ENCODE measurements at places on chromosomes 1 and 21.
A peak's percentile ranks its signal among the peaks of the same experiment; 100 is the strongest.

DNA sequence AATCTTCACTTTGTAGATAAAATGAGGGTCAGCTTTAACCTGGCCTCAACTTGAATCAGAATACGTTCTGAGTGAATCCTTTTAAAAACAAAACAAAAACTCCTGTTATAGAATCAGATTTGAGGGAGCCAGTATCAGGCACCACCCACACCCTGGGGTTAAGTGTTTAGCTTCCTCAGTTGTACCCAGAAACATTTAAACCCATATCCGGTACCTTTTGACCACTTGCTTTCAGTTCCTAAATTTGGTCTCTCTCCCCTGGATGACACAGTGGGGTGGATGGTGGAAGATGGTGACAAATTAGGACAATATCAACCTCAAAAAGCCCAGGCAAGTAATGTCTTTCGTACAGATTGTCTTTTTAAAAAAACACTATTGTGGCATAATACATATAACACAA lies 10.4 kb downstream of the KLHDC7A start:
- DNase-seq, result no peak

DNA sequence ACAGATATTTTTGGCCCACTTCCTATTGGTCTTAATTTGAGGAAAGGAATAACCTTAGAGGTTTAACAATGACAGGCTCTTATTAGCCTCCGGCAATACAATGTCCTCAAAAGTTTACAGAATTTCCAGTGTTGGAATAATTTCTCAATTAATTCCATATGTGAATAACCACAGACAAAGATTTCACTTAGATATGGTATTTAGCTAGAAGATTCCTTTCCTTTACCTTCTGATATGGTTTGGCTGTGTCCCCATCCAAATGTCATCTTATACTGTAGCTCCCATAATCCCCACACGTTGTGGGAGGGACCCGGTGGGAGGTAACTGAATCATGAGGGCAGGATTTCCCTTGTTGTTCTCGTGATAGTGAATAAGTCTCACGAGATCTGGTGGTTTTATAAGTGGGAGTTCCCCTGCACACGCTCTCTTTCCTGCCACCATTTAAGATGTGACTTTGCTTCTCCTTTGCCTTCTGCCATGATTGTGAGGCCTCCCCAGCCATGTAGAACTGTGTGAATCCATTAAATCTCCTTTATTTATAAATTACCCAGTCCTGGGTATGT lies 54.9 kb upstream of the RGS7 start:
- DNase-seq, result no peak

DNA sequence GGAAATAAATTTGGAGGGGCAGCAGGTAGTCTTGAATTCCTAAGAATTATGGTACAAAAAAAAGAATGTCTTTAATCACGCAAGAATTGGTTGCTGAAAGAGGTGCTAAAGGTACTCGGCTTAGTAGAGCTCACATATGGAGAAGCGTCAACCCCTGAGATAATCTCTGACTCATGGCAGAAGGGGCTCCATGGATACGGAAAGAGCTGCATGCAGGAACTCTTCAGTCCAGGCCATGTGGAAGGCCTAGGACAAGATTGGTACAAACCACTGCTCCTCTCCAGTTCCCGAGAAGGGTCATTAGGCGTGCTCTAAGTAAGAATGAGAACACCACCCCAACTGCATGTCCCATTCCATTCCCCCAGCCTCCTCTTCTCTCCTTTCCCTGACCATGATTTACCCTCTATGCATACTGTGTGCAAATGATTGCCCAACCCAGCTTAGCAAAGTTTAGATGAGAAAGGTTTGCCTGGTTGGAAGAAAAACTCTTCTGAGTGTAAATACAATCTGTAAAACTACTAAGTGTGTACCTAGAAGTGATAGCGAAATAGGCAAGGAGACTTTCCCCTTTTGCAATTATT lies 10.9 kb downstream of the GJA8 start:
- no peak for DNase-seq

DNA sequence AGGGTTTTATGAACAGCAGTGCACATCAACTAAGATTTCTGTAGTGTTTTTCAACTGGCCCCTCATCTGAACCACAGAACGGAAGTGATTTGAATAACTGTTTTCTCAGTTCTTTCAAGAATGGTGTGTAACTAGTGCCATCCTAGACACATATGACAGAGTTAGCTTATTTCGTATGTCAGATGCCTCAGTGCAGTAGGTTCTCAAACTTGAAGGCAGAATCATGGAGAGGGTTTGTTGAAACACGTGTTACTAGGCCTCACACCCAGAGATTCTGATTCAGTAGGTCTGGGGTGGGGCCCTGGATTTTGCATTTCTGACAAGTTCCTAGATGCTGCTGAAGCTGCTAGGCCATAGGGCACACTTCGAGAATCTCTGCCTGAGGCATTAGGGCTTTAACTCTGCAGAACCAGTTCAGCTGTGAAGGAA lies 49.0 kb downstream of the SCCPDH start:
- no peak for DNase-seq

- DNase-seq, result no peak
Measured at GRCh38 chr1:102798718-102799117, 309.6 kb downstream of the COL11A1 start.

- no peak for DNase-seq
Measured at GRCh38 chr1:79603843-79604242, 597.3 kb upstream of the ADGRL4 start.

DNA sequence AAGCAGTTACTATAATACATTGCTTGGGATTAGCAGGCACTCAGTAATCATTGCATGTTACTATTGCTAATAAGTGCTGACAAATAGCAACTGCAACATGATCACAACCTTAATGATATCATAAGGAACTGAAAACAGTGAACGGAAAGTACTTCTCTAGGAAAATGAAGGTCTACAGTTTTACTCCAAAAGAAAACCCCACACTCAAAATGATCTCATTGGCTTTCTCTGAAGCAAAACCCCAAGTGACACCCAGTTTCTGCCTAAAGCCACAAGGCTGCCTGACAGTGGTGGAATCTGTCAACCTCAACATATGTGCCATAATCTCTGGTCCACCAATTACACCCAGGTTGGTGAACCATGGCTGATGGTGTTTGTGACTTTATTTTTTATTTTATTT lies 137.6 kb downstream of the PTGER3 start:
- no peak for DNase-seq

GRCh38 chr1:60145771-60146170 lies 72.2 kb upstream of the C1orf87 start:
- DNase-seq, result no peak

GRCh38 chr1:74465193-74465681 lies 47.2 kb downstream of the LRRC53 start:
- no peak for DNase-seq

DNA sequence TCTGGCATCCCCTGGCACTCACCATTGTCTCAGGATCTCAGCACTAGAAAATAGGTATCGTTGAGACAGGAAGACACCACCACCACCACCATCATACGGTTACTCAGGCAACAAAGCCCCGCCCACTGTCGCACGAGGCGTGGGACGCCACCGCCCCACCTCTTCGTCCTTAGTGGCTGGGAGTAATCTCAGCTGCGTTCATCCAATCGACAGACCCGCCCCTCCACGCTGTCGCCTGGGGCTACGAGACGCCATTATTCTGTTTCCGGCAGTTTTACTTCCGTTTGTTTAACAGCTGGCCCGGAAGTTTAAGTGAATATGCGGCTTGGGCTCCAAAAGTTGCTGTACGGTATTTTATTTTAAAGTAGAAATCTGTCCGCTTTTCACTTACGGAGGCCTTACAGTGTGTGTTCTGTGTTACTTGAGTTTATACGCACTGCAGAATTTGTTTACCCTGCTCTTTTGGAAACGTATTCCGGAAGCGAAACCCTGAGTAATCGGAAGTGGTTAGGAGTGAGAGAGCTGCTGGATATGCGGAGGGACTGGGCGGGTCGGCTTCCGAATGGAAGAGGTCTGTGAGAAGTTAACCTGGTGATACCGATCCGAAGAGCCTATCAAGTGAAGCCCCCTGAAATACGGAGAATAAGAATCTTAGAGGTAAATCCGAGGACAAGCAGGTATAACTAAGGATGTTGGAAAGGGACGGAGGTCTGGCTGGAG lies at the start of the genes BLZF1 and NME7:
TSS of gene BLZF1 (plus strand) at position 510 of the 720 bp plus-strand sequence. CDS start 1,328 bp downstream, outside the sequence.
TSS of gene NME7 (minus strand) at position 112 of the 720 bp plus-strand sequence. CDS start at position 25, 87 bp downstream.
- peak; percentile 97 for DNase-seq

DNA sequence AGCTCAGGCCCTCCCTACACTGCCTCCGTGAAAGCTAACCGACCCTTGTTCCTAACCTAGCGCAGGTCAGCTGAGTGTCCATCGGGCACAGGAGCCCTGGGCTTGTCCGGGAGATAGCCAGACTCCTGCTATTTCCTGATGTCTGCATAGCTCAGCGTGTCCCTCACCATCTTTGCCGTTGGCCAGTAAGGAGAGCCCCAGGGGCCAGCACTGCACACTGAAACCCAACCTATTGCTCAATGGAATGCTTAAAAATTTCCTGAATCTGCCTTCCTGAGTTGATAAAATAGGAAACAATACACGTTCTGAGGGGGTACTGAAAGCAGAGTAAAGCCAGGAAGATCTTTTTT lies 2.2 kb downstream of the RUNX1 start:
- no peak for DNase-seq

DNA sequence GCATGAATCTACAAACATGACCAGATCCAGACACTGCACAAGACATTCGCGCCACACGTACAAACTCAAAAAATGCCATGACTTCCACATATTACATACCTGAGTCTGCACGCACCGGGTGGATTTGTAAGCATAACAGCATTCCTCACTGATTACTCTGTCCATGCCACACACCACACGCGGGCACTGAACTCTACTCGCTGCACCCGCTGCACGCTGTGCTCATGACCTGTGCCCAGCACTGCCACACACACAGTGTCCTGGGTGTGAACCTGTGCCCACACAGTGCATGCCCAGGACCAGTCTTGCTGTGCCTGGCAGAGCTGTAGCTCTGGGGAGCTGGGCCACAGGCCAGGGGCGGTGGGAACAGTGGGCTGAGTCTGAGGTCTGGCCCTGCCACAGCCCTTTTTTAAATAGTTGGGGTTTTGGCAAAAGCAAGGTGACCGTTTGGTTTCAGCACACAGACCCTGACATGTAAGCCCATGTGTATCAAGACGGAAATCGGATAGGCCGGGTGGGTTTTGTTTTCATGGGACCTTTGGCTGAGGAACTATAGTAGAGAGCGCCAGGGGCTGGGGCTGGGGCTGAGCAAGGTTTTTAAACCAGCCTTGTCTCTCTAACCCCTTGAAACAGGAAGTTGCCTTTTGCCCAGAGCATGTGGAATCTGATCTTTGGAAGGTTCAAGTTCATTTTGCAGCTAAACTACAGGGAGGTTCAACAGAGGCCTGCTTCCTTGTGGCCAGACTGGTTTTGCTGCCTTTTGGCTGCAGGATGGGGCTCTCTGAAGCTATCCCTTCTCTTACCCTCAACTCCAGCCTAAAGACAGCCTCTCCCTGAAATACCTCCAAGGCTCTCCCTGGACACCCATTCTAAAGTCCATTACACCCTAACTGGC lies 12.3 kb upstream of the GOLT1A start:
- no peak for DNase-seq

- no peak for DNase-seq
Measured at GRCh38 chr1:53467391-53467790, 8.2 kb downstream of the DMRTB1 start.

DNA sequence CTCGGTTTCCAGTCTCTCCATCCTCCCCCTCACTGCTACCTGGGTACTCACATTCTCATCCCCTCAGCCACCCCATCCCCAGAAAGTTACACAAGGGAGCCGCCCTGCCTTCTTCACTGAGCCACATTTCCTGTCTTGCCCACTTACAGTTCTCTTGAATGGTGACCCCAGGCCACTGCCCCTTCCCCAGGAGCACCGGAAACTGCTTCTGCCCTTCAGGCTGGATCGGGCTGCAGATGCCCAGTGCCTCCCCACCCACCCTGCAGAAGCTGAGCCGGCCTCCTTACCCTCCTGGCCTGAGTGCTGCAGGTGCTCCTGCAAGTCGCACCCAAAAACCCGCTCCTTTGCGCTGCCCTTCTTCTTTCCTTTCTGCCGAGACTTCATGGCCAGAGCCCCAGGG lies 450 bp downstream of the ARHGAP30 start:
- no peak for DNase-seq

DNA sequence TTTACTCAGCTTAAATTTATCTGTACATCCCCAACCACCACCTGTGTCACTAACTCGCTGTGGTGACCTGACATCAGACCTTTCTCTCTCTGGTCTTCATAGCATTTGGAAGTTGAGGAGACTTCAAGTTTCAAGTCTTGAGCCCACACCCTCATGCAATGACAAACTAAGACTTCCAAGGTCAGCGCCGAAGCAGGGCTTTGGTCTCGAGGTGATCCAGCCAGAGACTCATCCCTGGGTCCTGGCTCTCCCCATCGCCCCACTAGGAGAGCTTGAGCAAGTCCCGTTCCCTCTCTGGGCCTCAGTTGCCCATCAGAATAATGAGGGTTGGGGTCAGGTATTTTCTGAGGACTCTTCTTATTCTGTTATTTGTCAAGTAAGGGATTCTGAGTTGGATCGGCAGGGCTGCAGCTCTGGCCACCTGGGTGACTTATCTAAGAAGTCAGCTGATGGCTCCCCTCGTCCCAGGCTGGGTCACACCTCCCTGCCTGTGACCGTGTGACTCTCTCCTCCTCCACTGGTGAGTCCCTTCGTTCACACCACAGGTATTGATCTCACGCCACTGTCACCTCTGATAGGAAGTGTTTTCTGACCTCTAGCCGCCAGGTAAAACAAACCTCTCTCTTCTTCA lies 143.7 kb upstream of the RUNX3 start:
- no peak for DNase-seq
